ENCODE measurements at places on chromosomes 3 and 15.
A peak's percentile ranks its signal among the peaks of the same experiment; 100 is the strongest.

- DNase-seq, result no peak
Measured at GRCh38 chr3:23648996-23649395, 156.8 kb upstream of the UBE2E1 start.

- no peak for DNase-seq
Measured at GRCh38 chr3:73513260-73513659, 111.5 kb downstream of the PDZRN3 start.

- no peak for DNase-seq
Measured at GRCh38 chr3:12187448-12188327, 29.0 kb upstream of the TIMP4 start.

GRCh38 chr15:80982205-80982604, 7.4 kb downstream of the MESD start:
- DNase-seq, result no peak

DNA sequence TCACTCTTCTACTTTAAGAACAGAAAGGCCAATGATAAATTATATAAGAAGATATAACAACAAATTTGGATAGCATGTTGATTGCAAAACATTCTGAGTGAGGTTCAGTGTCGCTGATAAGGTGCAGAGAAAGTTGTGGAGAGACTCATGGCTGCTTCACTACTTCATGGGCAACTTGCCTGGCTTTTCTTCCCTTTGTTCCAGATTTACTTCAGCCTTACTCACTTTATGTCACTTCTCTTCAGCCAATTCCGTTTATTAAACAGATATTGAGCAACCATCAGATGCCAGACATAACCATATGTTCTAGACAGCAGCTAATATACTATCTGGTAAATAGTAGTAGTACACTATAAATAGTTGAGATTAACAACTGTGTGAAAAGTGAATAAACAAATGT, 150.0 kb upstream of the CHL1 start:
- no peak for DNase-seq

GRCh38 chr15:33341953-33342352, 31.2 kb downstream of the RYR3 start:
- no peak for DNase-seq

DNA sequence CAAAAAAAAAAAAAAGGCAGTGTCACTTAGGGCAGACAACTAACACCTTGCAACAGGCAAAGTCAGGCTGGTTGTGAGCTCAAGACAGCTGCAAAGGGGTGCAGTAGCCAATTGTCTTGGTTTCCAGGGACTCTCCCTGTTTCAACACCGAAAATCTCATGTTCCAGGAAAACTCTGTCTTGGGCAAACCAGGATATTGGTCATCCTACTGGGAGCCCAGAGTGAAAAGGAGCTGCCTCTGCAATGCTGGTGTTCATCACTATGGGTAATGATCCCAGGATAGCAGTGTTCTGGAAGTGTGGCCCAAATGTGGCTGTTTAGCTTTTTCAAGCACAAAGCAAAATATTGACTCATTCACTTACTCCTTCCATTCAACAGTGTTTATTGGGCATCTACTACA, 82.6 kb downstream of the ARHGAP31 start:
- DNase-seq, result no peak

DNA sequence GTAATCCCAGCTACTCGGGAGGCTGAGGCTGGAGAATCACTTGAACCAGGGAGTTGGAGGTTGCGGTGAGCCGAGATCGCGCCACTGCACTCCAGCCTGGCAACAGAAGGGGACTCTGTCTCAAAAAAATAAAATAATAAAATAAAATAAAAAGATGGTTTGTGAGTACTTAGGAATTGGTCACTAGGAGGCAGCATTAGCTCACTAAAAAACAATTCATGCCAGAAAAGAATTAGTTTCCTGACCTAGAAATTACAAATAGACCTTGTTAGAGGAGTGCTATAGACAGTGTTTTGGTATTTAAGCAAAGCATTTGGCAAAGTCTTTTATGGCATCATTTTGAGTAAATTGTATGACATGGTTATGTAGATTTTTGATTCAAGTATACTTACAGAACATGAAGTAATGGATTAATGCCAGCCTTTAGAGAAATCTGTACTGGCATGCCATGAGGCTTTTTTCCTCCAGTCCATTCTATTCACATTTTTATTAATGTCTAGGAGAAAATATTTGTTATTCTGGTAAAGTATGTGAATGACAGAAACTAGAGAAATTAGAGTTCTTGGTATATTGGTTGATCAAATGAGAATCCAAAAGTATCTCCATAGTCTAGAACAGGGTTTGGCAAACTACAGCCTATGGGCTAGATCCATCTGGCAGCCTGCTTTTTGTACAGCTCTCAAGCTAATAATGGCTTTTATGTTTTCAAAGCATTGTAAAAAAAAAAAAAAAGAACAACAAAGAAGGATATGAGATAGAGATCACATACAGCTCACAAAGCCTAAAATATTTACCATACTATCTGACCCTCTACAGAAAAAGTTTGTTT, 81.6 kb downstream of the LRRC49 start:
- DNase-seq, result peak; percentile 35

GRCh38 chr3:121690777-121691405, 30.2 kb upstream of the HCLS1 start:
- DNase-seq, result no peak

- peak; percentile 9 for DNase-seq
Measured at GRCh38 chr15:56390739-56391267, 25.6 kb downstream of the TEX9 start.

DNA sequence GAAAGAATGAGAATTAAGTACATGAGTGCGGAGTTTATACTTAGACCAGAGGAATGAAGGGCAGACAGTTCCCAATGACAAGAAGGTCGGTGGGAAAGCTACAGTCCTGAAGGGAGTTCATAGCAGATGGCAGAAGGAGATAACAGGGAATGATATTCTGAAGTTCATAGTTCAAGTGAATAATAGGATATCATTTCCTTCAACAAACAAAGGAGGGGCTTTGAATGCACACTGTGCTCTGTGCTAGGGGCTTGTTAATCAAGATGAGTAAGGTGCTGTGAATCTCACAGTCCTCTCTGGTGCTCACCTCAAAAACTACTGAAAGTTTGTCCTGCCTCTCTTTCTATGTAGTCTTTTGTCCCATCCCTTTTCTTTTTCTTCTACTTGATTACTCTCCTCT, 41.9 kb downstream of the SIDT1 start:
- DNase-seq, result no peak

GRCh38 chr3:31161889-31162288, 267.4 kb upstream of the GADL1 start:
- no peak for DNase-seq

DNA sequence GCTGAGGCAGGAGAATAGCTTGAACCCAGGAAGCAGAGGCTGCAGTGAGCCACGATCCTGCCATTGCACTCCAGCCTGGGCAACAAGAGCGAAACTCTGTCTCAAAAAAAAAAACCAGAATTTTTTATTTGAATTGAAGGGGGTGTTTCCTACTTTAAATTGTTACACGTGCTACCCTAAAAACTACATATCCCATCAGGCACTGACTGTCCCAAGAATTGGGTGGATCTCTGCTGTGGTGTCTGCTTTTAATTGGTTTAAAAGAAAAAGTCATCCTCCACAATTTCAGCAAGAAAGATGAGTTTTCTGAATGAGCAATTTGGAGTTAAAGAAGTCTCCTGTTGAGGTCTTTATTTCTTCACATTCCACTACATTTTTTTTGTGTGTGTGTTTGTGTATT, 2.1 kb downstream of the PDIA3 start:
- DNase-seq, result peak; percentile 9

- no peak for DNase-seq
Measured at GRCh38 chr3:142489572-142490323, 41.9 kb upstream of the XRN1 start.

- DNase-seq, result no peak
Measured at GRCh38 chr15:66945842-66946241, 119.6 kb upstream of the SMAD3 start.

DNA sequence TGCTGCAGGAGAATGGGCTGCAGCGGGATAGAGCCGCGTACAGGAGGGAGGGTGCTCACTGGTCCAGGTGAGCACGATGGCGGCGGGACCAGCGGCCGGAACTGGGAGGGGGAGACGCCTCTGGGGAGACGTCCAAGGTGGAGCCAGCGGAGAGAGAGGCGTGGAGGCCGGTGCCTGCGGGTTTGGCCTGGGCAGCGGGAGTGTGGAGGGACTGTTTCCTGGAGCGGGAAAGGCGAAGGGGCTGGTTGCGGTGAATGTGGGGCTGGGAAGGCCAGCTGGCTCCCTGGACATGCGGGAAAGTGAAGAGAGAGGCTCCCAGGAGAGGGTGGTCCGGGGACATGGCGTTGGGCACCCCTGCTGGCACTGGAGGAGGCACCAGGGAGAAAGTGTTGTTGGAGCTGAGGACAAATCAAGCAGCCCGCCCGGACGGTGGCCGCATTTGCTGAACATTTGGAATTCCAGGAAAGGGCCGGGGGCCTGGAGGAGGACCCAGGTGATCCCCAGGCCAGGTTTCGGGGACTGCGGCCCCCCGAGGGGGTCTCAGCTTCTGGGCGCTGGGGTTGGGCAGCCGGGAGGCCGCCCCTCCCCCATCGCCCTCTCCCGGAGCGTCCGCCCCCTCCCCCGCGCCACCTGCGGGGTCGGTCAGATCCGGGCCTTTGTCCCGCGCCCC, 34.3 kb downstream of the DNAJB8 start:
- no peak for DNase-seq

DNA sequence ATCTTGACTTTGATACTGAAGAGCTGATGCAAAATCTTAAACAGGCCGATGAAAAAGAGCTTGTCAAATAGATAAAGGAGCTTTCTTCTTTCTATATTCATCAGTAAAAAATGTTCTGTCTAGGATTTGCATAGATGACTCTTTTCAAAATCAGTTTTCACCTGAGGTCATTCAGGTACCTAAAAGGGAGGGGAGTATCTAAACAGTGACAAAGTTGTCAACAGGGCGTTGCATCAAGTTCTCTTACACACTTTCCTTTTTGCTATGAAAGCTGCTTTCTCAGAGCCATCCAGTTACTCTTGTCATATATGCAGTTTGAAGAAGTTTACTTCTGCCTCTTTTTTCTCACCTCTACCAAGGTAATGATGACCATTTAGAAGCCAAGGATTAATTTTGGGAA, 60.0 kb downstream of the AKAP13 start:
- DNase-seq, result no peak

- no peak for DNase-seq
Measured at GRCh38 chr15:100124361-100124760, 217.4 kb downstream of the ADAMTS17 start.

DNA sequence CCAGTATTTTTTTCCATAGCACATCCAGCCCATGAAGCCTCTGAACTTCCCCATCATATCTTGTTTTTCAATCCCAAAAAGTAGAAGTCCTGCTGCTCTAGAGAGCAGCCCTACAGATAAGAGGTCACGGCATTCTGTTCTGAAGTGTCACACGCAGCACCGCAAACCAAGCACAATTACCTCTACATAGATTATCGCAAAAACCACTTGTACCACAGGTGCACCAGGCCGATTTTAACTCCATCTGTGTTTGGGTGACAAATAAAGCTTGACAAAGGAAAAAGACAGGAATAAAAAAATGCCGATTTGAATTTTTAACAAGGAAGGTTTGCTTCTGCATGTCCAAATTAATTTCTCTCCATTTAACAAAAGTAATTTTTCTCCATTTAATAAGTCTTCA, 113.7 kb downstream of the MYO5A start:
- no peak for DNase-seq

DNA sequence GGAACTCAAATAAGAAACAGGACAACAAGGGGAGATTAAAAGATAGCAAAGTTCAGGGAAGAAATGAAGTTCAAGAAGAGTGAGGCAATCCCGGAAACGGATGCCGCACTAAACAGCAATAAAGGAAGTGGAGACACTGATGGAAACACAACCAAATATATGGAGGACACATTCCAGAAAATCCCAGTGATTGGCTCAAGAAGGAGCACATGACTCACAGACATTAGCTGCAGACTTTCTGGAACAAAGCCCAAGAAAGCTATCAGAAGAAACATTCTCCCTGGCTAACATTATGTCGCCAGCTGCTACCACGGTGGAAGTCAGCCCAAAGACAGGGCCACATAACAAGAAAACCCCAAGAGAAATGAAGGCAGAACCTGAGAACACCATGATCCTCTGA, 18.1 kb upstream of the VGLL4 start:
- no peak for DNase-seq

- DNase-seq, result no peak
Measured at GRCh38 chr3:128617270-128617556, 33.4 kb downstream of the RPN1 start.

DNA sequence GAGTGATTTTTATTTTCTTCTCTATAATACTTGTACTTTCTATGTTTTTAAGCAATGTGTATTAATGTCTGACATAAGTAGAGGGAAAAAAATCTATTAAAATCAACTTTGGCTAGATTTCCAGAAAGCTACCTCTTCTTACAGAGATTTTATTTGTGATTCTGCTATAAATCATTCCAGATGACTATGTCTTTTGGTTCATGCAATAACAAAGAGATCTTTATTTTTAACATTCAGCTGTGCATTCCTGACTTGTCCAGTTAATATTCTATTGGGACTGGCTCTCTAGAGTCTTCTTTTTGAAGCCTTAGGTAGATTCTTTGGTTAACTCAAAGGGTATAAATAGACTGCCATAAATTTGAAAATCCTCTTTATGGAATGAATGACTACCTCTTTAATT, 74.3 kb upstream of the ARPP21 start:
- no peak for DNase-seq

DNA sequence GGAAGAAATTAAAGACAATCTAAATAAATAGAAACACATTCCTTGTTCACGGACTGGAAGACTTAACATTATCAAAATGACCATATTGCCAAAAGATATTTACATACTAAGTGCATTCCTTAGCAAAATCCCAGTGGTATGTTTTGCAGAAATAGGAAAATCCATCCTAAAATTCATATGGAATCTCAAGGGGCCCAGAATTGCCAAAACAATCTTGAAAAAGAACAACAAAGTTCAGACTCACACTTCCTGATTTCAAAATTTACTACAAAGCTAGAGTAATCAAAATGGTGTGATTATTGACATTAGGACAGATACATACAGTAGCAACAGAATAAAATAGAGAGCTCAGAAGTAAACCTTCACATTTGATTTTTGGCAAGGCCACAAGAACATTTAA, 515.5 kb downstream of the OCA2 start:
- no peak for DNase-seq

DNA sequence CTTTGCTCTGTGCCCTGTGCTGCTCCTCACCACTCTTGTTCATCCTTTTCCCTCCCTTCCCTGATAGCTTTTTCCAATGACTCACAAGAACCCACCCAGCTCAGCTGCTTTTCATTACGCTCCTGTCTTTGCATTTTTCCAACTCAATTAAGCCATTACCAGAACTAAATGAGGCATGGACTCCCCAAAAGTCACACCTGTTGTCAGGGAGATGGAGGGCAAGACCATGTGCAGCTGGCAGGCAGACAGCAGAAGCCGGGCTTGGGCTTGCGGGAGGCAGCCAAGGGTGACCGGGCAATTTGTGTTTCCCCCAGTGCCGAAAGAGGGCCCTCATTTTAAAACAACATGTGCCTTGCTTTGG, 64.3 kb downstream of the CASR start:
- no peak for DNase-seq

GRCh38 chr15:101148881-101149664, 102.8 kb downstream of the CHSY1 start:
- no peak for DNase-seq

- no peak for DNase-seq
Measured at GRCh38 chr3:28039234-28039633, 202.2 kb upstream of the CMC1 start.

GRCh38 chr15:99504823-99505551, 60.8 kb upstream of the MEF2A start:
- no peak for DNase-seq

- DNase-seq, result no peak
Measured at GRCh38 chr15:74788683-74789151, 6.8 kb downstream of the CSK start.

GRCh38 chr3:142608631-142609030, 12.4 kb downstream of the PLS1 start:
- no peak for DNase-seq
